NCI-H1105 treated with DMSO at 0.1 percent for 48 hours (cell line): ENCODE measurements at places on chromosomes 13 and 19.
A peak's percentile ranks its signal among the peaks of the same experiment; 100 is the strongest.

DNA sequence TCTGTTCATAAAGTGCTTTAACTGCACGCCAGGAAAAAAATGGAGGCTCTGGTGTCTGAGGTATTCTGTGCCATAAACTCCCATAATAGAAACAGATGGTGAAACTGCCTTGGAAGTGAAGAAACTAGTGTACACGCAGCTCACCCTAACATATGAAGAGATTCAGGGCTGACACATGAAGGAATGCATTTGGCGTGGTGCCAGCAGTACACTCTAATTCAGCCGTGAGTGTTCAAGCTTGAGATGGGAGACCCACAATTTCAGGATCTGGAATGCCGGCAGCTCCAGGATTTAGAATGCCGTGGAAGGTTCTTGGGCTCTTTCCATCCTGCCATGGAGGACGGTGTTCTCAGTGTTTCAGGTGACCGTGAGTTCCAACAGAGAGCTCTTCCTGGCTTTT is 478.4 kb downstream of the TSHZ3 start:
- peak; percentile 37 for DNase-seq

- no peak for DNase-seq
These were observed 14.2 kb upstream of the RNF6 start for GRCh38 chr13:26236296-26236695.

DNA sequence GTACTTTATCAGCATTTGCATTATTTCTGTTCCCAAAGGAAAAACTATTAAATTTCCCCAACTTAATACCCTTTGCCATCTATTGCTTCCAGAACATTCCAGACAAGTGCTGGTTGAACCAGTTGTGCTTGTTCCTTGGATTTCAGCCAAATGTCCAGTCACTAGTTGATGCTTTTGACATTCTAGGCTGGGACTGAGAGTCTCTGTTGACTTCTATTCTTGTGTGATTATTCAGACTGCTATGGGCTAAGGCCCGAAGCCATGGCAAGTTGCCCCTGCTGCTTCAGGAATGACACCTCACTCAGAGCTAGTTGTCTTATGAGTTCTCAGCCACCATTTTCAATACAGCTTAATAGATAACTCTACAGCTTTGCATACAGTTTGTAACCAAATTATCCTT is 458.1 kb upstream of the ARGLU1 start:
- no peak for DNase-seq

DNA sequence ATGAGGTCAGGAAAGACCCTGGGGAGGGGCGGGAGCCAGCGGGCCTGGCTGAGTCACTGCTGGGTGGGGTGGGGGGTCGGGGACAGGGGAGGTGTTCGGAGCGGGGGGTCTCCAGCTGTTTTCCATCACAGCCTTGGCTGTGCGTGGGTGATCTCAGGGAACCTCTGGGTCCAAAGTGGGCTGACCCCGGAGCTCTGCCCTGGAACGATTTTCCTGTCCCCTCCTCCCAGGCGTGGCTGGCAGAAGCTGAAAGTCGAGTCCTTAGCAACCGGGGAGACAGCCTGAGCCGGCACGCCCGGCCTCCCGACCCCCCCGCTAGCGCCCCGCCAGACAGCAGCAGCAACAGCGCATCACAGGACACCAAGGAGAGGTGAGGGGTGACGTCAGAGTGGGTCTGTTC is 10.6 kb downstream of the TRIP10 start:
- DNase-seq, result no peak

DNA sequence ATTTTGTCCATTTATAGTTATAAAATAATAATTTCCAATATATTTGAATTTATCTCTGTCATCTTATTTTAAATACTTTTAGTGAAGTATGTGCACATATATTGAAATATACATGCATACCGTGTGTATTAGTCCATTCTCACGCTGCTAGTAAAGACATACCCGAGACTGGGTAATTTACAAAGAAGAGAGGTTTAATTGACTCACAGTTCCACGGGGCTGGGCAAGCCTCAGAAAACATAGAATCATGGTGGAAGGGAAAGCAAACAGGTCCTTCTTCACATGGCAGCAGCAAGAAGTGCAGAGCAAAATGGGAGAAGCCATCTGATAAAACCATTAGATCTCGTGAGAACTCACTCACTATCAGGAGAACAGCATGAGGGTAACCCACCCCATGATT is 37.6 kb upstream of the FFAR2 start:
- no peak for DNase-seq
